ENCODE measurements at places on chromosomes 6 and 20. TPM values are rescaled to one million over a fixed set of nuclear protein-coding genes. Genes with fewer than 3 reads are reported as not detected.

DNA sequence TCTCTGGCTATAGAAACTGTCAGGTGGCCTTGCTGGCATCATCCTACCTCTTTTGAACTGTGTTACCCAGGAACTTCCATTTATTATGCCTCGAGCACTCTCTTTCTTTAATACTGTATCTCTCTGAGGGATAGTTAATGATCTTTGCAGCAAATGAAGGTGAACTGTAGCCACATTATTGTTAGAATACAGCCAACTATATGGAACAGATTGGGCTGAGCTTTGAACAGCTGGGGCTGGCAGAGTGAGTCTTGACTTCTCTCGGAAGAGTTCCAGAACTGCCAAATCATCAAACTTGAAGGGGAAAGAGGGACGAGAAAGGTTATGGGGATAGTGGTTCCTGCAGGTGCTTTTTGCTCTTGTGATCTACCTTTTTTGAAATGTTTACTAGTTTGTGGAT, 237.7 kb downstream of the PRL start:
- no peak for DNase-seq

DNA sequence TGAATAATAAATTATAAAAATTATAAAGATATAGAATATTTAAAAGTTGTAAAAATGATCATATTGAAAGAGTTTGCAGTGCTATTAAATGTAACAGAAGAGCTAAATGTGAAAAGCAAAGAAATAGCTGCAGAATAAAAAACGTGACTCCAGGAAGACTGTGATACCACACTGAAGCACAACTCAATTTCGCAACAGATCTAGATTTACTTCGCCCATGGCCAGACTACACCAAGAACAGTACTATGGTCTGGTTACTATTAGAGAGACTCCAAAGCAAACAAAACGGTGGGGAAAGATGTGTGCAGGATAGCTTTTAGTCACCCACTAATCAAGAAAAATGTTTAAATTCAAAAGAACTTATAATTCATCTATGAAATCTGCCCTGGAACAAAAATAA, 1.9 kb downstream of the CHD6 start:
- no peak for DNase-seq

GRCh38 chr6:14726816-14727493, 518.9 kb upstream of the JARID2 start:
- no peak for DNase-seq

DNA sequence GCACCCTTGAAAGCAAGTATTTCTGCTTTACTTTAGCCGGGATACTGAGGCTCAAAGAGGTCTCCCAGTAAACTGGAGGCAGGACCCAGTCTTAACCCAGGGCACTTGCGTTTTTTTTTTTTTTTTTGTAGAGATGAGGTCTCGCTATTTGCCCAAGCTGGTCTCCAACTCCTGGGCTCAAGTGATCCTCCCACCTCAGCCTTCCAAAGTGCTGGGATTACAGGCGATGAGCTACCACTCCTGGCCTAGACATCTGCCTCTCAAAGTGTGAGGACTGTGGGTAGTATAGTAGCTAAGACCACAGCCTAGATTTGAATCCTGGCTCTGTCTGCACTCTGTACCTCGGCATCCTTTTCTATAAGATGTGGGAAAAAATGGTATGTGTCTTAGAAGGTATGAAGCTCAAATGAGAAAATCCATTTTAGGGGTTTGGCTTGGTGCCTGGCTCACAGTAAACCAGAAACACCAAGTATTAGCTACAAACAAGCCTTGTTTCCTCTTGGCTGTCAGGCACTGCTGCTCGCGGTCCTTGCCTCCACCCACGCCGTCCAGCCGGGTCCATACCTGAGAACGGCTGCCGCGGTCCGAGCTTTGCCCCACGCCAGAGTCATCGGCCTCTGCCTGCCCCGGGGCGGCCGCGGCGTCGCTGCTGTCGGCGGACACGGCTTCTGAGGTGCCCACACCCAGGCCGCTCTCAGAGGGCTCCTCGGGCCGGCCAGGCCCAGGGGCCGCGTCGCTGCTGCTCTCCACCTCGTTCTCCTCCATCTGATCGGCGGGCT, 1.2 kb downstream of the ZNF335 start:
- DNase-seq, result no peak

Gene TTK
- total RNA-seq, result 0.22 TPM

Measured in cardiac septum (tissue), 1 donor.